ENCODE measurements at places on chromosomes 4 and X.

DNA sequence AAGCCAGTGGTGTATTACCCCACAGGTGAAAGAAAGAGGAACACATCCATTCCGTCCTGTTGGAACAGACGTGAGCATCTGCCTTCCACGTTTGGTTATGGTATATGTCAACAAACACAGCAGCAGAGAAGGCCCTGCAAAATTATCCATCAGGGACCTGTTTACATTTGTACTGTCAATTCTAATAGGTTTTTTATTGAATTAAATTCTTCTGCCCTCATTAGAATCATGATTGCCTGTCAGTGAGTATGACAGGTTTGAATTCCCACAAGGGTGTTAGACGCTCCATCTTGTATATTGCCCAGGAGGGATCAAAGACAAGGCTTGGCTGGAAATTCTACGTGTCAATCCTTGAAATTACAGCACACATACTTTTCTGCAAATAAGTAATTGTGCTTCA is 339.9 kb upstream of the NOCT start:
- no peak for DNase-seq

- DNase-seq, result no peak
Observed at GRCh38 chr4:22574424-22574823, 58.6 kb upstream of the ADGRA3 start.

- DNase-seq, result no peak
Observed at GRCh38 chr4:43066415-43066814, 173.9 kb downstream of the GRXCR1 start.

GRCh38 chr4:27986476-27986875 is 1125.8 kb downstream of the STIM2 start:
- DNase-seq, result no peak

DNA sequence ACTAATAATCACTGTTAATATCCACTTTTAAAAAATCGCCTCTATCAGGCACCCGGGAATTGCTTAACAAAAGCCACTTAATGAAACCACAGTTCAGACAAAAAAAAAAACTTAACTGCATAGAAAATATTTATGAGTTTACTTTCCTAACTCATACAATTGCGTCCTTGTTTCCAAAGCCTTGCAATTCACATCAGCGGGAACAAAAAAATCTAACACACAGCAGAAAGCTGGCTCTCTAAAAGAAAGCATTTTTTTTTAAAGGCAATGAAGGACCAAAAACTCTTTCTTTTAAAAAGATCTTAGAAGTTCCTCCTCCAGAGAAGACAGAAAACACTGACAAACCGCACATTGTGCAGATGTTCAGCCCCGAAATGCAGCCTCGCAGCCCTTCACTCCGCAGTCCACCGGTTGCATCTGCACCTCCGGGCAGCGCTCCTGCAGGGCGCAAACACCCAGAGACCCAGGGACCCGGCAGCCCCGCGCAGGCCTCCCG is 812 bp downstream of the FAT1 start:
- DNase-seq, result no peak

DNA sequence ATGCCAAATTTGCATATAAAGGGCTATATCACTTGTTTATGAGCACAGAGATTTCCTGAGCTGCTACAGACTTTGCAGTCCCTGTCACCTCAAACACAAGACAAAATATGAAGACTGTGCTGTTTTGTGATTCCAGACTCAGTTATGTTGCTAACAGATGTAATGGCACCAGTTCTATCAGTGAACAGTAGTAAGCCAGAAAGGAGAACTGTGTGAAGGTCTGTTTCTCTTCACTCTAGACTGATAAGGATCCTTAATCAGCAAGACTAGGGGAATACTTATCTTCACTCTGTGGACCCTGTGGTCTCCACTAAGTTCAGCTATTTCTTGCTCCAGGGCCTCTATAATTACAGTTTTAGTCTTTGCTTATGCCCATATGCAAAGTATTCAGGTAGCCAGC is 82.7 kb downstream of the ANXA5 start:
- DNase-seq, result peak; percentile 2

- no peak for DNase-seq
Observed at GRCh38 chrX:38548508-38548907, 12.8 kb upstream of the TSPAN7 start.

DNA sequence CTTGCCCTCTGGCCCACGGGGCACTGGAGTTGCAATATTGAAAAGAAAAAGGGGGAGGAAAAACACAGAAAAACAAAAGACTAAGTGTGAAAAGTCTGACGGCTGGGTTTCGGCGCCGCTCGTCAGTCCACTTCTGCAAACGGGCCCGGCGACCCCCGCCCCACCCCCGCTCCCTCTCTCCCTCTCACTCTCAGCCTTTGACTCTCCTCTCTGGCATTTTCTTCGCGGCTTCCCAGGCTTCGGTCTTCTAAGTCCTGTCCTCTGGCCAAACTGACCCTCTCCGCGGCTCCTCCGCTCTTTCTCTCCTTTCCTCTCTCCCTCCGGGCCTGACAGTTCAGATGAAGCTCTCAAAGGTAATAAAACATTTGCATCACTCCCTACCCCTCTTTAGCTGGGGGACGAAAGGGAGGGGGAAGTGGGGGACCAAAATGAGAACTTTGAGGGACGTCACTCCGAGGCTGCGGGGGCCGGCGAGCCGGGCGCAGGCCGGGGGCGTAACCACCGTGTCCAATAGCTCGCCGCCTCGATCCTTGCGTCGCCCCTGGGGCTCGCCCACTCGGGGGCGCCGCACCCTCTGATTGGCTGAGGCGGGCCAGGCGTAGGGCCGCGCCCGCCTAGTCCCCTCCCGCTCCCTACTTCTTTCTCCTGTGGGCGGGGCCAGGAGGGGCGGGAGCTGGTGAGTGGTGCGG is at the start of gene NKX6-1:
TSS of gene NKX6-1 (minus strand) at position 358 of the 689 bp plus-strand sequence. CDS start 1,064 bp downstream, outside the sequence.
- DNase-seq, result peak; percentile 92

DNA sequence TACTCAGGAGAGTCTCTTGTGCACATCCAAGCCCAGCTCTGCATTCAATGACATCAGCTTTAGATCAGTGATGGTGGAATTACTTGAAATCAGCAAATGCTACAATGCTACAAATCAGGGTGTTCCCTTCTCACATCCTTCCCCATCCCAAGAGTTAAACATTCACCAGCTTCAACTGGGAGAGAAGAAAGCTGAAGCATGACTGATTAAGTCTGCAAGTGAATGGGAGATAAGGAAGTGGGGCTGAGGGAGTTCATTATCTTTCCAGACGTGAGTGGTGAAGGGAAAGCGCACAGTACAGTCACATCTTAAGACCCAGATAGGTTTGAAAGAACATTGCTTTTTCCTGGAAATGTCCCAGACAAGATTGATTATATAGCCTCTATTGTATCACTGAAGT is 26.2 kb upstream of the MAP9 start:
- no peak for DNase-seq

- no peak for DNase-seq
Observed at GRCh38 chr4:126028876-126029275, 714.1 kb downstream of the FAT4 start.

- DNase-seq, result no peak
Observed at GRCh38 chrX:54980334-54980733, 13.7 kb downstream of the PFKFB1 start.

GRCh38 chrX:31981546-31982062 is 909.8 kb upstream of the FTHL17 start:
- DNase-seq, result no peak

DNA sequence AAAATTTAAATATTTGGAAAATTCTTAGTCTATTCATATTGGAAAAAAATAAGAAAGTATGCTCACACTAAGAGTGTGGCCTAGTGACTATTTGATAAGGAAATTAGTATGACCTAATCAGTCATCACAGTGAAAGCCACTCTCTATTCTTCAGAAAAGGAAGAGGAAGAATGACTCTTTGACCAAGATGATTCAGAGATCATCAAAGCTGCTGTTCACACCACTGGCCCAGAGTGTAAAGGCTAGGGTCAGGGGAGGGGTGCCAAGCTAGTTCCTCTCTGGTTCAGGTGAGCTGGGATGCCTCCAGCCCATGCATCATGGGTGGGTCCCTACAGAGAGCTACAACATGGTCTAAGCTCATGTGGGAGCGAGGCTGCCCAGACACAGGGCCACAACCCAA is 396.9 kb upstream of the NDST3 start:
- no peak for DNase-seq

- DNase-seq, result no peak
Observed at GRCh38 chr4:11514003-11514402, 85.3 kb upstream of the HS3ST1 start.

DNA sequence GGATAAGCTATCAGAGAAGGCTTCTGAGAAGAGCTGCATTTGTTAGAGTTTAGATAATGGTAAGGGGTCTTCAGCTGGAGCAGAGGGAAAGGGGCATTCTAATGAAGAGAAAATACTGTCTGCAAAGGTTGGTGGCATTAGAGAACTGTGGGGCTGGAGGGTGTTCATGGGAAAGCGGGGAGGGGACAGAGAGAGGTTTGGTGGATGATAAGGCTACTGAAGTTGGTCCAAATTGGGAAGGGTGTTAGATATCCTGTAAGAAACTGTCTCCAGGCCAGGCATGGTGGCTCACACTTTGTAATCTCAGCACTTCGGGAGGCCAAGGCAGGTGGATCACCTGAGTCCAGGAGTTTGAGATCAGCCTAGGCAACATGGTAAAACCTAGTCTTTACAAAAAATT is 59.9 kb downstream of the AFF1 start:
- no peak for DNase-seq

DNA sequence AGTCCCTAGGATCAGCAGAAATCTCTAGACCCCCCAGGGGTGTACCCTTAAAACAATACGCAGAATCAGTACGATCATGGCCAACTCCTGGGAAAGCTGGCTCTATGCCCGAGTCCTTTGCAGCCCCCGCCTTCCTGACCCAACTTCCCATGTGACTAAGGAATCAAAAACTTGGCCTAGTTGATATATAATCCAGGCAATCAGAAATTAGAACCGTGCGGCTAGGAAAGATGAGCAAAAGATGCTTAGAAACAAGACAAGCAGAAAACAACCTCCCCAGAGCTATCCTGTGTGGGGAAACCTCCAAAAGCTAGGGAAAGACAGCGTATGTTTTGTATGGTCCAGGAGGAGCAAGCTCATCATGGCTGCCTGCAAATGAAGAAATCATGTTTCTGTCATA is 110.0 kb downstream of the PPARGC1A start:
- peak; percentile 2 for DNase-seq

DNA sequence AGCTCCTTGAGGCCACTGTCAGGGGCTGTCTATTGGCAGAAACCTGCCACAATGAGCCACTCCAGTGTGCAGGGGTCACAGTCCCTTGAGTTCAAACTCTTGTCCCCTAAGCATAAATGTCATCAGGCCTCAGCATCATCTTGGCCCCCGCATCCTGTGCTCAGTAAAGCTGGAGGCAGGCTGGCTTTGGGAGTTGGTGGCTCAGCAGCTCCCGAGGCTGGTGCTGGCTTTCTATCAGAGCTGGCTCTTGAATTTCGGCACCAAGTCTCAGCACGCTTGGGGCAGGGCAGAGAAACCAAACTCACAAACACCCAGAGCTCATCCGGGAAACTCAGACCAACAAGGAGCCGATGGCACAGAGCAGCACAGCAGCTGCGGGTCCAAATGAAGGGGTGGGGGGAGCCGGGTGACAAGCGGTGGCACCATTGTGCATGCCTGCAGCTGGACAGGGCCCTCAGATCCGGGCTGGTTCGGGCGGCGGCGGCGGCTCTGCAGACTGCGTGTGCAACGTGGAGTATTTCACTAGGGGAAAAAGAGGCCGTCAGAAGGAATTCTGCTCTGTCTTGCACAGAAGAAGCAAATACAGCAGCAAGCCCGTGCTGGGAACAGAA is 75.5 kb downstream of the MTMR1 start:
- no peak for DNase-seq

DNA sequence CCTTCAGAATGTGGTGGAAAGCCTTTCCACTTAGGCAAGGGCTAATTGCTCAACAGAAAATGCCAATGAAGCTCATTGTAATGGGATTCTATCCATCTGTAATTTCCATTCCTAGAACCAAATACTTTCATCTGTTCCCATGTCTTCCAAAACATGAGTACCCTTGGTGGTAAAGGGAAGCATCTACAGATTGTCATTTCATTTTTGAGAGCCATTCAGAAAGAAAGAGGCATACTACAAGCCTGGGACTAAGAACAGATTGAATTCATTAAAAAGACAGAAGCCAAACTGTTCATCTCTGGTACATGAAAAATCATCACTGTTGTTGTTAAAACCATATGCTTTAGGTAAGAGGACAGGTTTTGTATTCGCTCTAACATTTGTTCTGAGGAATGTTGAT is 43.6 kb upstream of the DCTD start:
- no peak for DNase-seq

GRCh38 chr4:173446416-173446815 is 47.5 kb upstream of the SCRG1 start:
- DNase-seq, result no peak
